ENCODE measurements at places on chromosomes 1 and 21. TPM values are rescaled to one million over a fixed set of nuclear protein-coding genes. Genes with fewer than 3 reads are reported as not detected.

TFF3 gene
- not detected for total RNA-seq

LSM10 gene
- 8.9 TPM for total RNA-seq

ZBTB18 gene
- 26.3 TPM for total RNA-seq

F11R gene
- total RNA-seq, result 110 TPM

LCE1D gene
- total RNA-seq, result not detected
